ENCODE measurements at places on chromosomes 7 and 10. TPM values are rescaled to one million over a fixed set of nuclear protein-coding genes. Genes with fewer than 3 reads are reported as not detected.

MRPS24 gene
- 93.3 TPM for total RNA-seq

SORCS3 gene
- total RNA-seq = 0.50 TPM

KCNH2 gene
- 43.6 TPM for total RNA-seq

CLDN3 gene
- total RNA-seq = not detected

- no peaks in the 10 kb centered on the region for H3K36me3 ChIP-seq
- no peak overlapping the region for H3K27ac ChIP-seq
- no peaks in the 10 kb centered on the region for H3K4me1 ChIP-seq
- DNase-seq = peak; percentile 42
- H3K27me3 ChIP-seq = no peaks in the 10 kb centered on the region
- H3K4me3 ChIP-seq = no peak overlapping the region
Observed at GRCh38 chr10:6002809-6003510, 25.6 kb upstream of the IL15RA start.

DNA sequence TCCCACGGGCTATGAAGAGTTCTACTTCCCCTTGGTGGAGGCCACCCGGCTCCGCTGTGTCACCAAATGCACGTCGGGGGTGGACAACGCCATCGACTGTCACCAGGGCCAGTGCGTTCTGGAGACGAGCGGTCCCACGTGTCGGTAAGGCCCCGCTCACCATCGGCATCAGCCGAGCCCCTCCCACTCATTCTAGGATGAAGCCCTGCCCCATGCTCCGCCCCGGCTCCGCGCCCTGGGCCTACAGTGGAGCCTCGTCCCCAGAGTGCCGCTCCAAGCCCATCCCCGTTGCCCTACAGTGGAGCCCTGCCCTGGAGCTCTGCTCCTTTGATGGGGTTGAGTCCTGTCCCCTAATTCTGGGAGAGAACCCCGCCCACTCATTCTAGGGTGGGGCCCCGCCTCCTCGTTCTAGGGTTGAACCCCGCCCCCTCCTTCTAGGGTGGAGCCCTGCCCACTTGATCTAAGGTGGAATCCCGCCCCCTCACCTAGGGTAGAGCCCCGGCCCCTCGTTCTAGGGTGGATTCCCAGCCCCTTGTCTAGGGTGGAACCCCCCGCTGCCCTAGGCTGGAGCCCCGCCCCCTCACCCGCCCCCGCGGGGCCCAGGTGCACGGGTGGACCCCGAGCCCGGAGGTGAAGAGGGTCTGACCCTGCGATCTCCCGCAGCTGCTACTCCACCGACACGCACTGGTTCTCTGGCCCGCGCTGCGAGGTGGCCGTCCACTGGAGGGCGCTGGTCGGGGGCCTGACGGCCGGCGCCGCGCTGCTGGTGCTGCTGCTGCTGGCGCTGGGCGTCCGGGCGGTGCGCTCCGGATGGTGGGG lies 3.4 kb upstream of the MUC12 start:
- H3K4me3 ChIP-seq = peak overlapping the region; percentile 51
- no peak overlapping the region for H3K27ac ChIP-seq
- peaks cover 18% of the 10 kb centered on the region for H3K4me1 ChIP-seq
- H3K36me3 ChIP-seq = no peaks in the 10 kb centered on the region

- no peaks in the 10 kb centered on the region for H3K36me3 ChIP-seq
- H3K27me3 ChIP-seq = no peaks in the 10 kb centered on the region
- H3K4me3 ChIP-seq = no peak overlapping the region
Observed at GRCh38 chr10:35119378-35119777, 7.3 kb upstream of the CREM start.

DNA sequence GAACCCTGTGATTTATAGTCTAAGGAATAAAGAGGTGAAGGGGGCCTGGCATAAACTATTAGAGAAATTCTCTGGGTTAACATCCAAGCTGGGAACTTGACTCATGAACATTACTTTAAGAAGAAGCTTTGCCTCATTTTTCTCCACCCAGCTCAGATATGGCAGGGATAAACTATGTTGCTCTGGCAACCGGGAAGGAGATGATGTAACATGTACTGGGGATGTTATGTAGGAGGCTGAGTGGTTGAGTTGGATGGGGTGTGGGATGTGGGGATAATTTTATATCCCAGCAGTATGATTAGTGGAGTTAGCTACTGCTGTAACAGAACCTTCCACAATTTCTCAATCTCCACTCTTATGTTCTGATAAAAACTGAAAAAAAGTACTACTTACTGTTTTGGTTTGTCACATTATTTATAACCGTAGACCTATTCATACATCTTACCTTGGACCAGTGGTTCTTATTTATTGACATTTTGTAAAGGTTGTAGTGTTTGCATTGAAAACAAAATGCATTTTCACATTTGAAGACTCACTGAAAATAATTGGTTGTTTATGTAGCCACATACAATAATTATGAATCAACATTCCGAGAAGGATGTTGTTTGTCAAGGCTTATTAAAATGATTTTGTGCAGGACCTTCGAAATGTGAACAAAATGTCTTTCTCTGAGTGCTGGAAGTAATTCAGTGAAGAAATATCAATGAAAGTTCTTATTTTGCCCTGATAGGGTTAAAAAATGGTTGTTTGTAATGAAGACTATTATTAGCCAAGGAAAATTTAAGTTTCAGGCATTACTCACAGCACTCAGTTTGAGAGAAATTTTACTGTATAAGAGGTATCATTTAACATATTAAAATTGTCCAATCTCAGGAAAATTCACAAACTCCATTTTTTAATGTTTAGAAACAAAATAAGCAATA lies 1.3 kb downstream of the OR2F2 start:
- H3K27ac ChIP-seq = no peak overlapping the region
- DNase-seq = no peak
- no peak overlapping the region for H3K4me3 ChIP-seq
- H3K27me3 ChIP-seq = no peaks in the 10 kb centered on the region

DNA sequence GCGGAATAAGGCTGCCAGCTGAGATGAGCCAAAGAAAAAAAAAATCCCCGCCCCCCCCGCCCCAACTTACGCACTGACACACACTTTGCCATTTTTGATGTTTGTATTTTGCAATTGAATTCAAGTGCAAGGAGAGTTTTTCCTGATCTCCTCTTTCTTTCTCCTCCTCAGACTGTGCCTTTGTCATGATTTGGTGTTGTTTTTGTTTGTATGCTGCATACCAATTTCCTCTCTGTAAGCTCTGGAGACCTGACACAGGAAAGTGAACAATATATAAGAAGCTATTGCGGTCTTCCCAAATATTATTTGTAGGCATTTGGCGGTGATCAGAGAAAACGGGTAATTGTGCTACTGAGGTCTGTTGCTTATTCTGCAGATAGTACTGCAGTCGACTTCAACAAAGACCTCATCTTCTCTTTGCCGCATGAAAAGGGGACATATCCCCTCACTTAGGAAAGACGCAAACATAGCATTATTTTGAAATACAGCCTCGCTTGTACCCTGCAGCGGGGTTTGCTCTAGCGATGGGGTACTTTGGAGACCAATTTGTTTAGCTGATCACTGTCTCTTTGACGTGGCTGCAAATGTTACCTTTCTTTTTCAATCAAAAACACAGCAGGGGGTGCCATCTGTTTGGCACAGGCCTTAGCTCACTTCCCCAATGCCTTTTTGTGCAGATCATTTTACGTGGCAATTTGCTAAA lies 206.6 kb downstream of the SKAP2 start:
- H3K4me3 ChIP-seq = no peak overlapping the region
- H3K4me1 ChIP-seq = no peaks in the 10 kb centered on the region
- H3K27me3 ChIP-seq = no peaks in the 10 kb centered on the region
- no peaks in the 10 kb centered on the region for H3K36me3 ChIP-seq
- H3K27ac ChIP-seq = no peak overlapping the region
- no peak for DNase-seq

DNA sequence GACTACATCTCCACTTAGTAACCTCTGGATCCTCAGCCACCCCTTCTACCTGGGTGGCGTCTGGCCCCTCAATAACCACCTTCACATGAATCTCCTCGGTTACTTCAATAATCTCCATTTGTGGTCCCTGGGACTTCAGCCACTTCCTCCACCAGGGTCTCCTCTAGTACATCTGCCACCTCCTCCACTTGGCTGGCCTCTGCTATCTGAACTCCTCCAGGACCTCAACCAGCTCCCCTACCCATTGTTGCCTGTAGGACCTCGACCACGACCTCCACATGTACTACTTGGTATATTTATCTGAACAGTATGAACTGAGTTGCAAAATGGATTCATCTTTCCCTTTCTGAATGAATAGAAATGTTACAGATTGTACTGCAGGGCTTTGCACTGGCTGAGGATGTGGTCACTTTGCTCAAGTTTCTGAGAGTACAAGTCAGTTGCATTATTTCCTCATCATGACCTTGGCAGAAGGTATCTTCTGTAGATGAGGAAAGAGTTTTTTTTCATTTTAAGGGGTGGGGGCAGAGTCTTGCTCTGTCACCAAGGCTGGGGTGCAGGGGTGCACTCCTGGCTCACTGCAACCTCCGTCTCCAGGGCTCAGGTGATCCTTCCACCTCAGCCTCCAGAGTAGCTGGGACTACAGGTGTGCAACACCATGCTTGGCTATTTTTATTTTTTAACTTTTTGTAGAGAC lies 36.0 kb downstream of the MAT1A start:
- no peak overlapping the region for H3K27ac ChIP-seq
- no peaks in the 10 kb centered on the region for H3K4me1 ChIP-seq
- peaks cover 6% of the 10 kb centered on the region for H3K27me3 ChIP-seq

DNA sequence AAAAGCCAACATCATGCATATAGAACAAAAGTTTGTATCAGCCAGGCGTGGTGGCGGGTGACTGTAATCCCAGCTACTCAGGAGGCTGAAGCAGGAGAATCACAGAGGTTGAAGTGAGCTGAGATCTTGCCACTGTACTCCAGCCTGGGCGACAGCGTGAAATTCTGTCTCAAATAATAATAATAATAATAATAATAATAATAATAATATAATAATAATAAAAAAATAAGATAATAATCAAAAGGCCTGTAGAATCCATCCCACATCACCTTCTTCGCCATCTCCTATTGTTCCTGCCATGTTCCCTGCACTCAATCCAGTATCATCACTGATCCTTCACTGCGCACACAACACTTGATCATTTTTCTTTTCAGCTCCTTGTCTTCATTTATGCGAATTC lies 619.3 kb upstream of the ADARB2 start:
- no peaks in the 10 kb centered on the region for H3K27me3 ChIP-seq
- DNase-seq = no peak
- no peaks in the 10 kb centered on the region for H3K4me1 ChIP-seq
- H3K36me3 ChIP-seq = no peaks in the 10 kb centered on the region

- H3K36me3 ChIP-seq = no peaks in the 10 kb centered on the region
- H3K27me3 ChIP-seq = no peaks in the 10 kb centered on the region
- no peak overlapping the region for H3K27ac ChIP-seq
- no peaks in the 10 kb centered on the region for H3K4me1 ChIP-seq
- DNase-seq = no peak
Observed at GRCh38 chr7:137717811-137718271, 128.9 kb downstream of the DGKI start.

DNA sequence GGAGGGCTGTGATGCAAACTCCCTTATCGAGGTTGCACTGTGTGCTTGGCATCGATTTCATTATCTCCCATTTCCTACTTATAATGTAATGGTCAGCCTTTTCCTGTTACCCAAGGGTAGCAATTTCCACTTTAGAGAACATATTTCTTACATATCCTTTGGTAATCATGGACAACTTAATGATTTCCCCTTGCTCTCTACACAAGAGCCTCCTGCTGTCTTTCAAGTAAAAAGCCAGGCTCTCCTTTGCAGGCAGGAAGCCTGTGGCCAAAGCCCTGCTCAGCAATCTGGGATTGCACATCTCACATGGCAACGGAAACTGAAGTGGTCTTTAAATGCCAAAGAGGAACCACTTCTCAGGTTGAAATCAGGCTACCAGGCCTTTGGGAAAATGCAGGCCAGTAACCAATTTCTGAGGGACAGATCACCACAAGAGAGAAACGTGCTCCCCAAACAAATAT lies 86.7 kb upstream of the IKZF1 start:
- DNase-seq = peak; percentile 90
- no peak overlapping the region for H3K27ac ChIP-seq
- no peaks in the 10 kb centered on the region for H3K27me3 ChIP-seq
- no peaks in the 10 kb centered on the region for H3K4me1 ChIP-seq
- H3K36me3 ChIP-seq = no peaks in the 10 kb centered on the region
- H3K4me3 ChIP-seq = no peak overlapping the region

DNA sequence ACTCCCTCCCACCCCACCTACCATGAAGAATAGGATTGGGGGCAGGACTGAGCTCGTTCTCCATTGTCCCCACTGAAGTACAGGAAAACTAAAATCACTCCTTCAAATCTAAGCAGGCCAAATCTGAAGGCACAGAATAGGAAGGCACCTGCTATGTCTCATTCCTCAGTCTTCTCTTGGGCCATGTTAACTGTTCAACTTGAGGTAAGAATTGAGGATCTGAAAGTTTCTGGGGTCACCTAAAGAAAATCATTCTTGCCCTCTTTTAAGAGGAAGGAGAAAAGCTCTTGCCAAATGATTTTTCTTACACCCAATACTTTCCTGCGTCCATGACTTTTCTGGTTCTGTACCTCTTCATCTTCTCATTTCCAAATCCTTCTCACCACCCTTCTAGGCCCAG lies 4.9 kb downstream of the CPN1 start:
- H3K27ac ChIP-seq = no peak overlapping the region
- no peak for DNase-seq
- no peaks in the 10 kb centered on the region for H3K36me3 ChIP-seq
- H3K27me3 ChIP-seq = no peaks in the 10 kb centered on the region

- H3K27me3 ChIP-seq = no peaks in the 10 kb centered on the region
- H3K36me3 ChIP-seq = no peaks in the 10 kb centered on the region
- H3K4me3 ChIP-seq = no peak overlapping the region
- peaks cover 80% of the 10 kb centered on the region for H3K4me1 ChIP-seq
- DNase-seq = no peak
Observed at GRCh38 chr10:94213980-94214379, 148.8 kb downstream of the NOC3L start.
